ENCODE measurements at places on chromosomes 6 and 20. TPM values are rescaled to one million over a fixed set of nuclear protein-coding genes. Genes with fewer than 3 reads are reported as not detected.

- DNase-seq, result peak; percentile 78
Measured at GRCh38 chr6:106452628-106453027, 92.1 kb downstream of the CRYBG1 start.

Gene ZNF217
- 31.6 TPM for total RNA-seq

- DNase-seq, result no peak
Measured at GRCh38 chr20:25344634-25345033, 46.0 kb downstream of the ABHD12 start.

DNA sequence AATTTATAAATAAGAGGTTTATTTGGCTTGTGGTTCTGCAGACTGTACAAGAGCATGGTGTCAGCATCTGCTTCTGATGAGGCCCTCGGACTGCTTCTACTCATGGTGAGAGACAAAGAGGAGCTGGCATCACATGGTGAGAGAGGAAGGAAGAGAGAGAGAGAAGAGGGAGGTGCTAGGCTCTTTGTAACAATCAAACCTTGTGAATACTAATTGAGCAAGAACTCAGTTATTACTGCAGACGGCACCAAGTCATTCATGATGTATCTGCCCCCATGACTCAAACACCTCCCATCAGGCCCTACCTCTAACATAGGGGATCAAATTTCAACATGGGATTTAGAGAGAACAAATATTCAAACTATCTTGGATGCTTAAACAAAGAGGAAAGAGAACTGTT lies 6.3 kb upstream of the SIRPG start:
- peak; percentile 72 for DNase-seq

GRCh38 chr6:5705252-5705651 lies 301.5 kb downstream of the NRN1 start:
- no peak for DNase-seq

Gene ENPP5
- 0.26 TPM for total RNA-seq

- no peak for DNase-seq
Measured at GRCh38 chr6:49515485-49516146, 15.9 kb downstream of the GLYATL3 start.

GRCh38 chr6:152107973-152108372 lies 300.5 kb downstream of the ESR1 start:
- no peak for DNase-seq

Gene BTNL2
- 0.26 TPM for total RNA-seq

Gene SLC22A16
- not detected for total RNA-seq

- no peak for DNase-seq
Measured at GRCh38 chr20:35004749-35005462, 49.2 kb downstream of the MYH7B start.

DNA sequence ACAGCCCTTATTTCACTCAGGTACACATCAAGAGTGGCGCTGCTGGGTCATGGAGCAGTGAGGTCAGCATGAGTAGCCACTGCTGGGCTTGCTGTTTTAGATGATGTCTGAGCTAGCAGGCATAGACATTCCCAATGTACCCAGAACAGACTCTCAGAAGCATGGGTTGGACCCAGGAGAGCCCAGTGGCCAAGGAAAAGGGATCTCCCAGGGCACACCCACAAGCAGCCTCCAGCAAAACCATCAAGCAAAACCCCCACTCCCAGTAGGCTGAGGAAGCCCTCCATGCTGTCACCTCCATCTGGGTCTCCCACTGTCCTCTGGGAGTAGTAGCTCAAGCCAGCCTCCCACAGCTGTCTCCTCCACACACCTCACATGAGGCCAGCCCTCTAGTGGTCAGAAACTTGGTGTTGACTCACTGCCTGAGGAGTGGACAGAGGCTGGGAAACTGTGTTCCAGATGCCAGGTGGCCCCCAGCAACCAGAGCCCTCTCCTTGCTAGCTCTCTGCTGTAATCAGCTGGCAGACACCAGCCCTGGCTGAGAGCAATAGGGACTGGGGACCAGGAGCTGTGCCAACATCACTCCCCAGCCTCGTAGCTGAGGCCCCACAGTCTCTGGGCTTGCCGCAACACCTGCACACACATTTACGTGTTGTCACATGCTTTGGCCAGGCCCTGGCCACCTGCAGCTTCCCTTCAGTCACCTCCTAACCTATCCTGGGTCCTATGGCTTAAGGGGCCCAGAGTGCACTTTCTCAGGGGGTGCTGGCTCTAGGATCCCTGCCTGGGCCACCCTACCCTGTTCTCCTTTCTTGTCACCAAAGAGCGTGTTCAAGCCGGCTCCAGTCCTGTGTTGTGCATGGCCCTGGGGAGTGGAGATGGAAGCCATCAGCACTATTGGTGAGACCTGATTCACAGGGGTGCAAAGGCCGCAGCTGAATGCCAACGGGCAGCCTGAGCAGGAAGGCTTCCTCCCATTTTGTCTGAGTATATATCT lies 1.9 kb upstream of the AP5S1 start:
- peak; percentile 63 for DNase-seq

- no peak for DNase-seq
Measured at GRCh38 chr20:50338479-50339391, 148.1 kb downstream of the CEBPB start.

Gene PKIG
- 15.0 TPM for total RNA-seq

Gene RAET1G
- 45.0 TPM for total RNA-seq

Gene PNPLA1
- total RNA-seq, result 0.26 TPM

Gene DAAM2
- total RNA-seq, result under 0.01 TPM

Gene SMLR1
- total RNA-seq, result not detected

GRCh38 chr20:49290608-49291191 lies 12.8 kb upstream of the ZNFX1 start:
- DNase-seq, result no peak

- no peak for DNase-seq
Measured at GRCh38 chr6:83055366-83055964, 10.2 kb downstream of the UBE3D start.

Gene SLC32A1
- not detected for total RNA-seq

DNA sequence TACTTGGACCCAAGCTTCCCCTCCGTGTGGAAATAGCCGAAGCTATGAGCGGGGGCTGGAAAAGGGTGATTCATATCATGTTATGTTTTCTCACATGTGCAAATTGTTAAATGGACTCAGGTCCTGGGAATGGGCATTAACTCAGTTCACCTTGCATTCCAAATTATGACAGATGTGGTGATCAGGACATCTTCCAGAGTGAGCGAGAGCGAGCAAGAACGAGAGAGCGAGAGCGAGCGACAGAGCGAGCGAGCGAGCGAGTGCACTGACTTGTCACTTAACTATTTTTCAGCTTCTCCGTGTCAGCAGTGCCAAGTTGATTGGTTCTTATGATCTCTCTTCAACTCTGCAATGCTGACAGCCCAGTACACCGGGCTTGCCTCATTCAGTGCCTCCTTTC lies 437.4 kb upstream of the NRSN1 start:
- no peak for DNase-seq

DNA sequence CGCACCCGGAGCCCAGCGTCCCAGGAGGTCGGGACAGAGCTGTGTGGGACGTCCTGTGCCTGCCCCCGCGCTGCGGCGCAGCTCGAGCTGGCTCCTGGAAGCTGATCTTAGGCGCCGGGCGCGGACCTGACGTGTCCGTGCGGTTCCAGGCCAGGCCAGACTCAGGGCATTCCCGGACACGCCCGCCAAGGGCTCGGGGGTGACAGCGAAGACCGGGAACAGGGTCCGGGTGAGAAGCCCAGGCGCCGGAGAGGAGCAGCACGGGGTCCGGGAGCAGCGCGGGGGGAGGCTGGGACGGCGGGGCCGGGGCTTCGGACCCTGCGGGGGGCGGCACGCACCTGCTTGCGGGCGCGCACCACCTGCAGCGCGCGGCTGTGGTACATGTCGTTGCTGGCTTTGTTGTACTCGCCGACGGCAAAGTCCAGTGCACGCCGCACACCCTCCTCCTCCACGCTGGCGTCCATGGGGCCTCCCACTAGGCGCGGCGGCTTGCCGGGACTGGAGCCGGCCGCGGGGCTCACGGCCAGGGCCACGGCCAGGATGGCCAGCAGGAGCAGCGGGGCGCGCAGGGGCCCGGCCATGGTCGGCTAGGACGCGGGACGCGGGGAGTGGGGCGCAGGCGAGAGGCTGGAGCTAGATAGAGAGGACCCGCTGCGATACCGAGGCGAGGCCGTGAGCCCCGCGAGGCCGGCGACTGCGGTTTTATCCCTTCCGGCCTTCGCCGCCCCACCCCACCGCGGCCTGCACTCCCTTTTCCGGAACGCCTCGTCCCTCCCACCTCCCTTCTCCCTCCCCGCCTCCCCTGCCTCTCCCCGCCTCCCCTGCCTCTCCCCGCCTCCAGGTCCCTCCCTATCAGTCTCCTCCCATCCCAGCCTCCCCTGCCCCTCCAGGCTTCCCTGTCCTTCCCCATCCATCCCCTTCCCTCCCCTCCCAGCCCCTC lies at the start of gene CST3:
TSS of gene CST3 (minus strand) at position 674 of the 940 bp plus-strand sequence. CDS start at position 581, 93 bp downstream.
- peak; percentile 58 for DNase-seq

All from bronchial epithelial cell (primary cell).